Stimulated activated CD8-positive, alpha-beta memory T cell treated with anti-CD3 and anti-CD28 coated beads, Interleukin-12 subunit alpha, Interleukin-12 subunit beta, amount 100 ng/mL, for 4 hours (primary cell): ENCODE measurements at places on chromosomes 4 and X.

GRCh38 chr4:181264893-181265292, 978.3 kb upstream of the TENM3 start:
- no peak for DNase-seq

GRCh38 chr4:152480901-152481300, 55.0 kb downstream of the FBXW7 start:
- no peak for DNase-seq

- no peak for DNase-seq
These were observed 120.7 kb upstream of the BANK1 start for GRCh38 chr4:101669832-101670188.

- no peak for DNase-seq
These were observed 7.2 kb downstream of the TBC1D14 start for GRCh38 chr4:6916587-6917460.

DNA sequence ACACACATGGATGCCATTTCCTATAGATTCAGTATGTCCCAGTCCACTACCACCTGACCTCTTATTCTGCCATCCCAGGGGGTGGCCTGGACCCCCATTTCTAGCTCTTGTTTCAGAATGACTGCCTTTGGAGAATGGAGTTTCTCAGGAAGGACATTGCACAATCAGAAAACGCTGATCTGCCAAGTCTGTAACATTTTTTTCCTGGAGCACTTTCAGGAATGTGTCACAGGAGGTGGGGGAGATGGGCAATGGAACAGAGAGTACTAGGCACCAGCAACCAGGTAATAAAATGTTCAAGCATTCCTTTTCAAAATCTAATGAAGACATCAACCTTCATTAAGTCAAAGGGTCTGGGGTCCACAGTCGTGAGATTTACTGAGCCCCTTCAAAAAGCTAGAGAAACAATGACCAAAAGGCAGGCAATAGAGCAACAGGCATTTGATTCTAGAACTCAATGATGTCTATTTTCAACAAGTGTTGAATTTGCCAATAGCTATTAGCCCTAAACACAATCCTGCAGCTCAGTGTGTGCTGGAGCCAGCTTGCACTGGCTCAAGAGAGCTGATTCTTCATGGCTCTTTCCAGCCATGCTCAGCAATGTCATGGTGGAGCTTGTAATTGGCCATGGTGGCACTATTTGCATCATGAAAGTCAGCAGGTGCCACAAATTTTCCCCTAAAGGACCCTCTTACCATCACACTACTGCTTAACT, 87.1 kb downstream of the KDR start:
- DNase-seq, result no peak

GRCh38 chrX:145532176-145532780, 285.0 kb downstream of the SPANXN1 start:
- DNase-seq, result no peak

DNA sequence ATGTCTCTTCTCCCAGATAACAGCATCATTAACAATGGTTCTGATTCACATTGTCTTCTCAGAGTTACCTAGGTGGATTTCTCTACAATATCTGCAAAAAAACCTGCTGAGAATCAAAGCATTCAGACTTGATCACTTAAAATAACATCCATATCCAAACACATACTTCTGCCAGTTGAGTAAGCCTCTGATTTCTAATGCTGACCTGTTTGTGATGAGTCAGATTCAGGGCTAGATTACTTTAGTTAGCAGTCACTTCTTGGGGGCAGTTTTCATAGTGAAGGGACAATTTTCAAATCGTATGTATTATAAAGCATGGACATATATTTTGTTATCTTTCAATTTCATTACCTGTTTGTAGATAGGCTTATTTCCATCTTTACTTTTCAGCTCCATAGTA, 35.5 kb downstream of the CCNI start:
- no peak for DNase-seq

- DNase-seq, result no peak
These were observed 73.7 kb upstream of the DUSP21 start for GRCh38 chrX:44770121-44770520.

GRCh38 chr4:101417046-101417445, 69.7 kb upstream of the PPP3CA start:
- no peak for DNase-seq

DNA sequence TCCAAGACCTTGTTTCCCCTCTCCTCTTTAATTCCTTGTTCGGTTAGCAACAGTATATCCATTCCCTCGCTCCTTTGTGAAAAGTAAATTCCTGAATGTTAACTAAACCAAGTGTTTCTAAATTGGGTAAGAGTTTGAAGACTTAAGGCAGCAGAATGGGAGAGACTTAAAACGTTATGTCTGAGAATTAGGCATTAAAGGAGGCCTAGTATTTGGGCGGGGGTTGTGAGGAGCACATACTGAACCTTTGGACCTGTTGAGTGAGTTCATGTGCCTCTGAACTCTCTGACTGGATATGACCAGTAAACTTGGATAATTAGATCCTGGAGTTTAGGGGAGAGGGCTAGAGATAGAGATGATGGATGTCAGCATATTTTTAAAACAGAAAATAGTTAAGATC, 1.2 kb downstream of the MSMO1 start:
- DNase-seq, result no peak

DNA sequence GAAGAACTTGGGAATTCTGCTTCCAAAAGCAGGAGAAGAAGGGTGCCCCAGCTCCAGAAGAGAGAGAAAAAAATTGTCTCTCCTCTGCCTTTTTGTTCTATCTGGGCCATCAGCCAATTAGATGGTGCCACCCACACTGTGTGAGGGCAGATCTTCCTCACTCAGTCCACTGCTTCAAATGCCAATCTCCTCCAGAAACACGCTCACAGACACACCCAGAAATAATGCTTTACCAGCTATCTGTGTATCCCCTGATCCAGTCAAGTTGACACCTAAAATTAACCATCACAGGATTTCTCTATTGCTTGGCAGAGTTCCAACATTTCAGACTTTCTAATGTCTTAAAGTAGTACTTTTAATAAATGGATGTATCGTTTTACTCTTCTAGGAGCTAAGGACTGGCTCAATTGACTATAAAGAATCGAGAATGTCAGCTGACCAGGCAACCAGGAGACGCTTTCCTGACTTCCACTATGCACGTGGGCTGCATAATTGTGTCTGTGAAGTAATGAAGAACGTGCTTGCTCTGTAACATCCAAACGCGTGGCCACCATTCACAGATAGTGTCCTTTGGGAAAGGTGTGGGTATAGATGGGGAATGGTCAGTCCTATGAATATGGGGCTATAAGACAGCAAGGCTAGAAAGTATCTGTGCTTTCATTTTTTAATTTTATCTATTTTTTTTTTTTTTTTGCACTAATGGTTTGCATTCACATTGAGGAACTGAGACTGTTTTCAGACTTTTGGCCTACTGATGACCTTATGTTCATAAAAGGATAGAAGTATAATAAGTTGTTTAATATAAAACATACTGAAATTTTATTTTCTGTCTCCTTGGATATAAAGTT, 9.9 kb upstream of the SMIM20 start:
- no peak for DNase-seq

GRCh38 chr4:174053895-174054294, 229.6 kb downstream of the FBXO8 start:
- no peak for DNase-seq

GRCh38 chr4:95217197-95217596, 331.6 kb downstream of the UNC5C start:
- no peak for DNase-seq

DNA sequence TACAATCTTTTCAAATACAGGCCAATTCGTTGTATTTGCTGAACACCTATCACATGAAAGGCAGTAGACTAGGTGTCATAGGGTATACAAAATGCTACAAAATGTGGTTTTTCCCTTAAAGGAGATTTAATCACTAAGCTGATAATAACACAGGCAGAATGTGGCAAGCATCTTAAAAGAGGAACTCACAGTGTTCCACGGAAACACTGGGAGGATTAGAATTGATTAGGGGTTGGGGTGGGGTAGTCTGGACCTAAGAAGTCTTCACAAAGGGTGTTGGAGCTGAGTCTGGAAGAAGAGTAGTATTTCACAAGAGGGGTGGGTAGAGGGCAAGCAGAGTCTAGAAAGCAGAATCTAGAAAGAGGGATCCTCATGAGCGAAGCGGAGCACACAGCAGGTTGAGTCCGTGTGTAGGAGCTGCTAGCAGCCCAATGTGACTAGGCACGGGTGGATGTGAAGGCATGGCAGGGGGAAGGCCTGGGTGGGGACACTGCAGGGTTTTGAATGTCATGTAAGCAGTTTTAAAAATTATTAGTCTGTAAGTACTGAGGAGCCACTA, 123.6 kb downstream of the MGST2 start:
- DNase-seq, result no peak

DNA sequence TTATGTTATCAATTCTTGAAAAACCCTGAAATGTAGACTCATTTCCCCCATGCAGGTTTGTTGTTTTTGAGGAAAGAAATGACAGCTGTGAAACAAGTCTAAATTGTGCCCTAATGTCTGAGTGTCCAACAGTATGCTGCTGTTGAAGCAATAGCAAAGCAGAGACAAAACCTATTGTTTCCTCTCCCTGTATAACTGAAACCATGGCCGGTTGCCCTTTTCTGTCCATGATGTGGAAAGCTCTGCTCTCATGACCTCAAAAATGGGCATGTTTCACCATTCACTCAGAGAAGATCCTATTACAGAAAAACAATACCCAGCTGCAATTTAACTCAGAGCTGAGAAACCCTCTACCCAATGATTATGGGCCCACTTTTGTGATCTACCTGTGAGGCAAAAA, 312.6 kb upstream of the FTHL17 start:
- DNase-seq, result no peak

DNA sequence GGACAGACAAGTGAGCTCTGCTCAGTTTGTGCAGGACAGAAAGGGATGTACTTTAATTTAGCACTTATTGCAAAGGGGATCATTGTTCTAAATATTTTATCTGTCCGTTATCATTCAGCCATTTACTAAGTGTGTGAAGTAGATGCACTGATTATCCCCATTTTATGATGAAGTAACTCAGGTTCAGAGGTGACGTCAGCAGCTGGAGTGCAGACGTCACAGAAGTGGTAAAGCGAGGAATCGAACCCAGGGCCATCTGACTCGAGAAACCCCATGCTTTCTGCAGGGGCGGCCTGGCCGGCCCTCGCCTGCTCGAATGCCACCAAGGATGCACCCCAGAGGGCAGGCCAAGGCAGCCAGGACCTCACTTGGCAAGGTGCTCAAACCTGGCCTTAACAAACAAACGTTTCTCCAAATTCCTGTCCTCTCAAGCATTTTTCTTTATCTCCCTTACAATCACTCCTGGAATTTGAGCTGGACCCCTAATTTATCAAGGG, 75.0 kb downstream of the DCTD start:
- DNase-seq, result no peak

GRCh38 chr4:100876546-100876945, 358.7 kb upstream of the EMCN start:
- no peak for DNase-seq

DNA sequence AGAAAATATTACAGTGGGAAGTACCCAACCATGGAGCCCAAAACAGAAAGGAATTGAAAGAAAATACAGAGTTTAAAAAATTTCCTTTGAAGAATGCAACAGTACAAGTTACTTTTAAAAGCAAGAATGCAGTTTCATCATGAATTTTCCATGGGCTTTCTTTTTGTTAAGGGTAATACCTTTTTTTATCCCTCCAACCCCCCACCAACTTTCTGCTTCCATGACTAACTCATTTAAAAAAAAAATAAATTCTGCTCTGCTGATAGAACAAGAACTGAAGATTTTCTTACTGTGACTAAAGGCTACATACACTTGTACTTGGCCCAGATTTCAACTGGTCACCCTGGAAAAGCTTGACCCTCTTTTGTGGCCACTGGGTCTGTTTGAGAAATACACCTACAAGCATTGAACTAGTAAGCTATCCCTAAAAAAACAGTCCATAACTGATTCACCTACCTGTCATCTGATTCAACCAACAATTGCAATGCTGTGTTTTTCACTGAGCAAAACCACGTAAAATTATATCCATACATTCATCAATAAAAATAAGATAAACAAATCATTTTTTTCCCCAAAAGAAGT, 214.2 kb downstream of the NSUN7 start:
- DNase-seq, result no peak
